ENCODE measurements at places on chromosomes 3 and 15. TPM values are rescaled to one million over a fixed set of nuclear protein-coding genes. Genes with fewer than 3 reads are reported as not detected.

DNA sequence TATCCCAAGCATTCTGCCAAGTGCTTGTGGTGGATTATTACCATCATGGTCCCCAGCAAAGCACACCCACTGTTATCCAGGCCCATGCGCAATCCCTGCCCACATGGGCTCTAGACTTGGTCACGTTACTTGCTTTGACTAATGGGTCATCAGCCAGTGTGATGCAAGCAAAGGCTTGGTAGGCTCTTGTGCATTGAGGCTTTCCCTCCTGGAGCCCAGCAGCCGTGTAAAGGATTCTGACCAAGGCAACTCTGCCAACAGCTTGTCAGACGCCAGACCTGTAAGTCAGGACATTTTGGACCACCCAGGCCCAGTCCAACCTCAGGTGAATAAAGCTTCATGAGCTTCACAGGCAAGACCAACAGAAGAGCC lies 93.9 kb downstream of the ABHD5 start:
- no peak for DNase-seq
- no peak overlapping the region for H3K4me3 ChIP-seq
- no peaks in the 10 kb centered on the region for H3K4me1 ChIP-seq
- H3K27ac ChIP-seq: no peak overlapping the region

- DNase-seq: no peak
- no peaks in the 10 kb centered on the region for H3K27me3 ChIP-seq
- H3K4me3 ChIP-seq: no peak overlapping the region
- H3K4me1 ChIP-seq: no peaks in the 10 kb centered on the region
These were observed 169.8 kb upstream of the KBTBD8 start for GRCh38 chr3:66828303-66828702.

GRCh38 chr3:151074256-151074655 lies 11.2 kb upstream of the MED12L start:
- no peak overlapping the region for H3K4me3 ChIP-seq
- DNase-seq: no peak
- H3K36me3 ChIP-seq: no peaks in the 10 kb centered on the region
- H3K27ac ChIP-seq: no peak overlapping the region
- no peaks in the 10 kb centered on the region for H3K27me3 ChIP-seq

The ZNF502 gene
- total RNA-seq: 8.4 TPM

Measured in muscle of leg (tissue), 16 donors.